ENCODE measurements at places on chromosomes 3 and 15. TPM values are rescaled to one million over a fixed set of nuclear protein-coding genes. Genes with fewer than 3 reads are reported as not detected.

DNA sequence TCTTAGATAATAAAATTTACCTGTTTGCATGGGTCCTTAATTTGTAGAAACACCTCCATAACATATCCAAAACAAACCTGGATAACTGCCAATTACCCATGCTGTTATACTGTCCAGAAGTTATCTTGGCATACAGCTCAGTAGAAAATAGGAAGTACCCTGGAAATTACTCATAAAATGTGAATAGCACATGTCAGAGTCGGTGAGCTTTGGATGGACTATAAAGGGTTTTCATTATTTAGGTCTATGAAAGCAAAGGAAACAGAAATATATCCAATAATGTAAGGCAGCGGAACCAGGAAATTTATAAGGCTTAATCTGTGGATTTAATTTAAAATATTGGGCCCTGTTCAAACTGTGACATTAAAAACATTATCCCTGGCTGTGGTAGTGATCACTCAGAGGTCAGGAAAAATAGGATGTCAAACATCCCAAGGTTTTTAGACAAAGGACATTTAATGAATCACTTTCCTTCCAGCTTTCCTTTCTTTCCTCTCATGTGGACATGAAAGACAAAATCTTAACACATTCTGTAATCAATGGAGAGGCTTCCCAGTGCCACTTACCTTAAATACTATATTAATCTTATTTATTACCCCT, 459.0 kb upstream of the DPH6 start:
- no peak overlapping the region for H3K4me3 ChIP-seq
- H3K4me1 ChIP-seq, result no peaks in the 10 kb centered on the region
- no peak for DNase-seq
- H3K36me3 ChIP-seq, result no peaks in the 10 kb centered on the region

DNA sequence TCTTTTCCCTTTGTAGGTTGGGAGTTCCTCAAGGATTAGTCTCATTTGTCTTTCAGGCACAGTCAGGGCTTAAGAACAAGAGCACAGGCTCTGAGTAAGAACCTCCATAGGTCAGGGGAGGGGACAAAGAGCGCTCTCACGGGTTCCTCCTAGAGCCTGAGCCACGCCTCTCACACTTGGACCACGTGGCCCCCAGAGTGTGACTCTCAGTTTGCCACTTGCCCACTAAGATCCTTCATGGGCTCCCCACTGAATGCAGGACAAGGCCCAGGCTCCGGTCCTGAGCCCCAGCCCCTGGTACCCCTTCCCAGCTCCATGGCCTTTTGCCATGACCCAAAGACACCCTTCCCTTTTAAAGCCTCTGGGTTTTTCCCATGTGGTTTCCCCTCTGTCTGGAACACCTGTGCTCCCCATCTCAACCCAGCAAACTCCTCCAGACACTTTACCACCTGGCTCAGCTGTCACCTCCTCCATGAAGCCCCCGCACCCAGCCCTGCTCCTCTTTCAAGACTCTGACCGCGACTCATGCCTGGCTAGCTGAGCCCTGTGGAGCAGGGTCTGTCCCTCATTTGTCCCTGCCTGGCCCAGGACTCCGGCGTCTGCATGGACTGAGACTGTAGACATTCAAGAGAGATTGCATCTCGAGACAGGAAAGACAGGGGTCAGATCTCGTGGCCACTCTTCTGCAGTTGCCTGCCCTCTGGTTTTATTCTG, 32.7 kb downstream of the IQSEC1 start:
- peaks cover 47% of the 10 kb centered on the region for H3K27me3 ChIP-seq
- no peak overlapping the region for H3K27ac ChIP-seq
- H3K36me3 ChIP-seq, result no peaks in the 10 kb centered on the region
- no peak overlapping the region for H3K4me3 ChIP-seq
- no peak for DNase-seq

GRCh38 chr15:72735111-72735510, 48.4 kb downstream of the ADPGK start:
- H3K27ac ChIP-seq, result no peak overlapping the region
- peaks cover 33% of the 10 kb centered on the region for H3K36me3 ChIP-seq
- peaks cover 21% of the 10 kb centered on the region for H3K4me1 ChIP-seq
- DNase-seq, result no peak

- no peak overlapping the region for H3K27ac ChIP-seq
- H3K27me3 ChIP-seq, result no peaks in the 10 kb centered on the region
- no peaks in the 10 kb centered on the region for H3K4me1 ChIP-seq
- DNase-seq, result no peak
Observed at GRCh38 chr3:24614359-24614758, 119.7 kb upstream of the THRB start.

DNA sequence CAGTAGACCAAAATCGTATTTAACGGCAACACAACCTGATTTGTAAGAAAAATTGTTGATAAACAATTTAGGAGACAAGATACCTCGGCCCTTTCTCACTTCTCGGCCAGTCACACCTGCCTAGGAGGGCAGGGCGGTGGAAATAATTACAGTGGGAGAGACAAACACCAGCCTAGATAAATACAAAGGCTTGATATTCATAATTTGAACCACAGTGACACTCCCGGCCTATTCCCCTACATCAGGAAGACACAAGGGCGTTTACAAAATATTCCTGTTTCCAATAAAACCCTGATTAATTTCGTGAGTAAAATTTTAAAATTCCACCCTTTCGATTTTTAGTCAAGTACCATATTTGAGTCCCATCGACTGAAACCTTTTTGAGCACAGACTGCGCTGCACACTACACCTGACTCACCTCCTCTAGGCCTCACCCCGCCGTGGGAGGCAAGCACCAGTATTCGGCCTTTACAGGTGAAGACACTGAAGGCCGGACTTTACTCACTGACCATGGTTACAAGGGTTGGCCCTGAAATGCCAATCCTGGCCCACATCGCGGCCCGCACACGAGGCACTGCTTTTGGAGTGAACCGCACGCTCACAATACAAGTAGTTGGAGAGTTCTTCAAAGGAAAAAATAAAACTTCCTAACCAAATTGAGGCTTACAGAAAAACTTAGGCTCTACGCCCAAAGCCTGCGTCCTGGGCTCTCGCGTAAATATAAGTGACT, 794 bp downstream of the ARPP19 start:
- peak; percentile 16 for DNase-seq
- peak overlapping the region; percentile 100 for H3K27ac ChIP-seq
- peak overlapping the region; percentile 92 for H3K4me3 ChIP-seq
- peaks cover 4% of the 10 kb centered on the region for H3K27me3 ChIP-seq
- H3K36me3 ChIP-seq, result peaks cover 12% of the 10 kb centered on the region

DNA sequence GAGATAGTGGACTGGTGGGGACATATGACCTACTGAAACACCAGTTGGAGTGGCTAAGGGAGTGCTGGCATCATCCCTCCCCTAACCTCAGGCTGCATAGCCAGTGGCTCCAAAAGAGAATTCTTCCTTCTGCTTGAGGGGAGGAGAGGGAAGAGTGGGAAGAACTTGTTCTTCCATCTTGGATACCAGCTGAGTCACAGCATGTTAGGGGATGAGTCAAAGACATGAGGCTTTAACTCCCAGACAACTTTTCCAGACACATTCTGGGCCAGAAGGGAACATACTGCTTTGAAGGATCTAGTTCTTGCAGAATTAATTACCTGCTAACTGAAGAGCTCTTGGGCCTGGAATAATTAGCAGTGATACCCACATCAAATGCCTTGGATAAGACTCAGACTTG, 36.8 kb upstream of the PEX5L start:
- H3K27ac ChIP-seq, result no peak overlapping the region
- peaks cover 7% of the 10 kb centered on the region for H3K36me3 ChIP-seq
- no peaks in the 10 kb centered on the region for H3K27me3 ChIP-seq
- DNase-seq, result peak; percentile 14
- H3K4me3 ChIP-seq, result no peak overlapping the region

Gene SCAP
- total RNA-seq, result 59.7 TPM

Gene P2RY14
- not detected for total RNA-seq

Gene SGO1
- total RNA-seq, result 11.3 TPM

Gene DPPA2
- not detected for total RNA-seq

All from HFFc6 (cell line).